ENCODE measurements at places on chromosomes 16 and 17. TPM values are rescaled to one million over a fixed set of nuclear protein-coding genes. Genes with fewer than 3 reads are reported as not detected.

PROCA1 gene
- 1.7 TPM for total RNA-seq

TMC5 gene
- total RNA-seq: not detected

ADAP2 gene
- 3.0 TPM for total RNA-seq

KRT36 gene
- total RNA-seq: 0.12 TPM

NT5C gene
- total RNA-seq: 42.7 TPM

MMP25 gene
- total RNA-seq: 0.11 TPM

KRT31 gene
- not detected for total RNA-seq

KRTAP2-1 gene
- not detected for total RNA-seq

PHOSPHO1 gene
- not detected for total RNA-seq

ZSCAN10 gene
- total RNA-seq: not detected

CDK12 gene
- total RNA-seq: 29.7 TPM

RSL1D1 gene
- 103 TPM for total RNA-seq

CLEC19A gene
- total RNA-seq: not detected

OR1A2 gene
- total RNA-seq: not detected

CHST4 gene
- not detected for total RNA-seq

KREMEN2 gene
- total RNA-seq: not detected

KRT34 gene
- total RNA-seq: 133 TPM

SHISA9 gene
- total RNA-seq: under 0.01 TPM

CSF3 gene
- total RNA-seq: 1.4 TPM

CARD14 gene
- total RNA-seq: under 0.01 TPM

PRSS33 gene
- total RNA-seq: not detected

PTX4 gene
- 0.11 TPM for total RNA-seq

TMEM106A gene
- 3.5 TPM for total RNA-seq

FBXO39 gene
- 0.33 TPM for total RNA-seq

C1QTNF8 gene
- total RNA-seq: not detected

CD300E gene
- not detected for total RNA-seq

AANAT gene
- total RNA-seq: not detected

CCL4 gene
- total RNA-seq: not detected

C17orf107 gene
- 8.2 TPM for total RNA-seq

CD300LB gene
- total RNA-seq: not detected

PIK3R5 gene
- total RNA-seq: not detected

CCDC200 gene
- not detected for total RNA-seq

HBQ1 gene
- 0.44 TPM for total RNA-seq
